ENCODE measurements at places on chromosomes 13 and 19.

GRCh38 chr19:32676186-32676894 is 692 bp downstream of the RGS9BP start:
- DNase-seq: no peak

DNA sequence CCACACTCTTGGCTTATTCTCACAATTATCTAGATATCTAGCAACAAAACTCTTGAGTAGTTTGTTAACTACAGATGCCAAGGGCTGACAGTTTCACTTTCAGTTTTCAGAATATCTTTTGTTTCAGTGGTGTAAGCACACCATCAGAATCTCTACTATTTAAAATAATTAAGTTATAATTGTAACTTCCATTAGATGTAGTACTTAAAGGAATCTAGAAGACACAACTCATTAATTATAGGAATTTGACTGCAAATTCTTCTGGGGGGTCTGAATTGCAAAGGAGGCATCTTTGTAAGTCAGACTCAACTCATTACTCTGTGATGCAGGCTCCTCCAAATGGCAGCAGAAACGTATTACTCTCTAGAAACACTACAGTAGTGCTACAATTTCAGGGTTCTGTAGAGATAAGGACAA is 44.9 kb upstream of the USPL1 start:
- DNase-seq: no peak

- no peak for DNase-seq
Observed at GRCh38 chr19:3838661-3839060, 30.2 kb downstream of the ZFR2 start.

DNA sequence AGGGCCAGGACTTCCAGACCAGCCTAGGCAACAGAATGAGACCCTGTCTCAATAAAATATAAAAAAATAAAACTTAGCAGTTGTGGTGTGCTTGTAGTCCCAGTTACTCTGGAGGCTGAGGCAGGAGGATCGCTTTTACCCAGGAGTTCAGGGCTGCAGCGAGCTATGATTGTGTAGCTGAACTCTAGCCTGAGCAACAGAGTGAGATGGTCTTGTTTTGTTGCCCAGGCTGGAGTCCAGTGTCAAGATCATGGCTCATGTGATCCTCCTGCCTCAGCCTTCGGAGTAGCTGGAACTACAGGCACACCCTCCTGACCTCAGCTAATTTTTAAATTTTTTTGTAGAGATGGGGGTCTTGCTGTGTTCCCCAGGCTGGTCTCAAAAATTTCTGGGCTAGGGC is 4.3 kb upstream of the JUNB start:
- DNase-seq: no peak

GRCh38 chr13:39684531-39685137 is 29.2 kb downstream of the COG6 start:
- no peak for DNase-seq

GRCh38 chr19:11705474-11705873 is 33.3 kb downstream of the ZNF823 start:
- no peak for DNase-seq

DNA sequence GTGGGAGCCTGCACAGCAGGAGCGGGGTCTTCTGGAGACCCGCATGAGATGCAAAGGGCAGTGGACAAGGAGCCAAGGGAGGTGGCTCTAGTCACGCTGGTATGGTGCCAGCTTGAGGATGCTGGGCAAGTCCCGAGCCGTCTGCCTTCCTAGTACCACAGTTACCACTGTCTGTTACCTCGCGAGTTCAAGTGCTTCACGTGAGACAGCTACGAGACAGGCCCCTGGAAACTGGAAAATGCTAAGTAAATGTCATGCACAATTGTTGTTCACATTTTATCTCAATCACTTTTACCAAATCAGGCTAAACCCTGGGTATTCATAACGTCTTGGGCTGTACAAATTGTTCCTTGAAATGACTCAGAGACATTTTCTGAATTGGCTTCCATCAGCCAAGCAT is 155.7 kb downstream of the TNFRSF19 start:
- no peak for DNase-seq

- no peak for DNase-seq
Observed at GRCh38 chr13:48808683-48809082, 155.0 kb downstream of the CYSLTR2 start.

GRCh38 chr19:5336195-5336965 is 4.2 kb downstream of the PTPRS start:
- no peak for DNase-seq

DNA sequence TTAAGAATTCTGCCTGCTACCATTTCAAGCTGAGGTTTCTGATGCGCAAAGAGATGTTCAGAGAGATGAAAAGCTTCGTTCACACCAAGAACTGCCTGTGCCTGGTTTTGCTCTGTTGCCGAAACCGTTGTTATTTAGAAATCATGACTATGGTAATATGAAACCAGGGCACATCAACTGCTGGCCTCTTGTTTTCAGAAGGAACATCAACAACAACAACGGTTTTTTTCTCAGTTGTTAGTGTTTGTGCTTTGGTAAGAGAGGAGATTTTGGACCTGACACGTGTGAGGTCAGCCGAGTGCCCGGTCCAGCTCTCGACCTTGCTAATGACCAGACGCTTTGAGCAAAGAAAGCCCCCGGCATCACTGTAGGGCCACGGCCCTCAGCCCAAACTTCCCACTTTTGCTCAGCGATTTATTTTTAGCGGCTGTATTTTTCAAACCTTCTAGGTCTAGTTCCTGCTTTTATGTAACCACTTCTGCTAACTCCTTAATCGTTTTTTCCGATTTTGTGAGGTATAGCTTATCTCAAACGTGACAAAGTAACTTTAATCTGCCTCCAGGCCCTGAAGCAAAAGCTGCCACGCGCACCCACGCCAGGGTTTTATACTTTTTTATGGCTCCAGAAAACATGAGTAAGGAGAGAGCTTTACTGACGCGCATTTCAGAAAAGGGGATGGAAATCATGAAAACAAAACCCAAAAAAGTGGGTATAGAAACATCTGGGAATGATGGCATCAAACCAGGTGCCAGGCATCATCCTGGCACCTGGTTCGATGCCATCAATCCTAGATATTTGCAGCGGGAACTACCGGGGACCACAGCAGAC is 42.0 kb downstream of the KLF2 start:
- no peak for DNase-seq

DNA sequence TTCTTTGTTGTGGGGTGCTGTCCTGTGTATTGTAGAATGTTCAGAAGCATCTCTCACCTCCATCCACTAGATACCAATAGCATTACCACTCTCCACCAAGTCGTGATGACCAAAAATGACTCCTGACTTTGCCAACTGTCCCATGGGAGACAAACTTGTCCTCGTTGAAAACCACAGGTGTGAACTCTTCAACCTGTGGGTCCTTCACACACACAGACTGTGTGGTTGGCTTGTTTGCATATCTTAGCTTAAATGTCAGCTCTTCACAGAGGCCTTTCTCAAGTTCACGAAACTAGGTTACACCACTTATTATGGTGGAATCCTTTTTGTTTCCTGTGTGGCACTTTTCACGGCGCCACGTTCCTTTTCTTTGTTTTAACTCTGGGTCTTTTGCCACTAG is 6.8 kb downstream of the GPC5 start:
- no peak for DNase-seq

DNA sequence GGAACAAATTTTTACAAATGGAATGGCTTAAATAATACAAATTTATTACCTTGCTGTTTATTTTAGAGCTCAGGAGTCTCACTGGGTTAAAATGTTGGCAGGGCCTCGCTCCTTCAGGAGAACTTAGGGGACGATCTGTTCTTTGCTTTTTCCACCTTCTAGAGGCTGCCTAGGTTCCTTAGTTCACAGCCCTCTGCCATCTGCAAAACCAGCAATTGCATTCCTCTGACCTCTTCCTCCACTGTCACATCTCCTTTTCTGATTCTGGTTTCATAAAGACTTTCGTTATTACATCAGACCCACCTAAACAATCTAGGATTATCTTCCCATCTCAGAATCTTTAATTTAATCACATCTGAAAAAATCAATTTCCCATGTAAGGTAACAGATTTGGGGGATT is 249.6 kb upstream of the SPRY2 start:
- DNase-seq: no peak

DNA sequence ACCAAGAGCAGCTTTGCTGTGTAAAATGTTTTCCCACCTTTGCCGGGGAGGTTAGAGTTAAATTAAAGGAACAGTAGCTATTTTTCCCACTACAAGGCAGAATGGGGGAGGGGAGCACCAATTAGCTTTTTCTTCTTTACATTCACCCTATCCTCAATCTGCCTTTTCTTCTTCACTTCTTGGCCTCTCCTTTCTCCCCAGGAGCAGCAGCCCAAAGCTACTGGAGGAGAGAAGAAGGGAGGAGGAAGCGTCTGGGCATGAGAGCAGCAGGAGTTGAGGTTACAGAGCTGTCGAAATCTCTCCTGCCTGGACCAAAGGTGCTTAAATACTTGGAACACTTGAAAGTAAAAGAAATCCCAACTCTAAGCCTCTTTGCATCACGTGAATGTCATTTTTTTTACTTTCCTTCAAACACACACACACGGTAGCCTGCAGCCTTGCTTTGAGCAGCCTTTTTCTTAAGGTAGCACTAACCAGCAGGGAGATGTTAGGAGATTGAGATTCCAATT is 39.0 kb upstream of the WASF3 start:
- DNase-seq: no peak

DNA sequence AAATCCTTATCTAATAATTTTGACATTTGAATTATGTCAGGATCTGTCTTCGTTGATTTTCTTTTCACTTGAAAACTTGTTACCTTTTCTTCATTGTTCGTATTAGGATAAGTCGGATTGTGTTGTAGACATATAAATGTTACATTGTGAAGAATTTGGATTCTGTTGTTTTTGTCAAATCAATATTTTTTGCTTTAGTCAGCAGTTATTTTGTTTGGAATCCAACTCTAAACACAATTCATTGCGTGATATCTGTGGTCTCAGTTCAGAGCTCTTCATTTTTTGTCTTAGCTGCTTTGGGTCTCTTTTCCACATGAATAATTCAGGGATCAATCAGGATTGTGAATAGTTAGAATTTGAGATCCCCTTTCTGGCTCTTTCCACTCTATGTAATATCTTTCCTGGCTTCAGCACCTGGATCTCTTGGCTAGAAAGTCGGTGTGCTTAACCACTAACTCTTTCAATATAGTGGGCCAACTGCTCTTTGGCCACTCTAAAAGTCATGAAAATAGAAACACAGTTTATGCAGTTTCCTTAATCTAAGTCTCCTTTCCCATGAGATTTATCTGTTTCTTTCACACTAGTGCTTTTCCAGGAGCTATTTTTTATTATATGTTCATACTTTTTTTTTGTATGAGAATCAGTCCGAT is 2494.2 kb upstream of the PCDH20 start:
- no peak for DNase-seq

DNA sequence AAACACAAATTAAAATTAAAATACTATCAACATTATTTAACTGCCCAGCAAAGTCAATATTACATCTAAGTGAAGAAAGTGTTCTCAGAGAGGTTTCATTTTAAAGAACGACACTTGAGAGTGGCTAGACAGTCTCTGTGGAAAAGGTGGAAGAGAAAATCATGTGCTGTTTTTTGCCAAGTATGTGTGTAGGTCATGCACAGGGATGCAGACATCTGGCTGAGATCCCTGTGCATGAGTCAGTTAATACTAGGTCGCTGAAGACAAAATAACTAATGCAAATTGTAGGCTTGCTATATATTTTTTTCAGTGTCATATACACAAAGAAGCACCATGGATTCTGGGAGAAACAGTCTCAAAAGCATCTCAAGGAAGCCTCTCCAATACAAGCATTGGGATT is 44.3 kb upstream of the ENOX1 start:
- DNase-seq: no peak

GRCh38 chr13:33025220-33025744 is 9.1 kb downstream of the KL start:
- no peak for DNase-seq

DNA sequence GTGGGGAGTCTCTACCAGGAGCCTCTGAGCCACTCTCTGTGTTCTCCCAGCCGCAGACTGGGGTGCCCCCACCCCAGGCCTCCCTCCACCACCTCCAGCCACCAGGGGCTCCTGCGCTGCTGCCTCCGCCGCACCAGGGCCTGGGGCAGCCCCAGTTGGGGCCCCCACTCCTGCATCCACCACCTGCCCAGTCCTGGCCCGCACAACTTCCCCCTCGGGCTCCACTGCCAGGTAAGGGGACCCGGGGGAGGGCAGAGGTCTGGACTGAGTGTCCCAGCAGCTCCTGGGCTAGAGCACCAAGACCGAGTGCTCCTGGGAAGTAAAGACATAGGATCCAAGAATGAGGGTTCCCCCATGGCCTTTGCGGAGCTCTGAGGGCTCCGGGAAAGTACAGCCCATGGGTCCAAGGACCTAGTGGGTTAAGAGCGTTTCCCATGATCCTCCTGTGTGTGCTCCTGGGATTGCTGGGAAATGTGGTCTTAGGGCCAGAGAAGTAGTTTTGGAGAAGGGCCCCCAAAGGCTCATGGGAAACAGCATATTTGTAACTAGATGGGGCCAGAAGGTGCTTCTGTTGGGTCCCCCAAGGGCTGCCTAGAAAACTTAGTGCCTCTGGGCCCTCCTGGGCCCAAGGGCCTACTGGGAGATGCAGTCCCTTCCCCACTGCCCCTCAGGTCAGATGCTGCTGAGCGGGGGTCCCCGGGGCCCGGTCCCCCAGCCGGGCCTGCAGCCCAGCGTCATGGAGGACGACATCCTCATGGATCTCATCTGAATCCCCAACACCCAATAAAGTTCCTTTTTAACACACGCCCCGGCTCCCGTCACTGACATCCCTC is 14.6 kb upstream of the PTOV1 start:
- no peak for DNase-seq

DNA sequence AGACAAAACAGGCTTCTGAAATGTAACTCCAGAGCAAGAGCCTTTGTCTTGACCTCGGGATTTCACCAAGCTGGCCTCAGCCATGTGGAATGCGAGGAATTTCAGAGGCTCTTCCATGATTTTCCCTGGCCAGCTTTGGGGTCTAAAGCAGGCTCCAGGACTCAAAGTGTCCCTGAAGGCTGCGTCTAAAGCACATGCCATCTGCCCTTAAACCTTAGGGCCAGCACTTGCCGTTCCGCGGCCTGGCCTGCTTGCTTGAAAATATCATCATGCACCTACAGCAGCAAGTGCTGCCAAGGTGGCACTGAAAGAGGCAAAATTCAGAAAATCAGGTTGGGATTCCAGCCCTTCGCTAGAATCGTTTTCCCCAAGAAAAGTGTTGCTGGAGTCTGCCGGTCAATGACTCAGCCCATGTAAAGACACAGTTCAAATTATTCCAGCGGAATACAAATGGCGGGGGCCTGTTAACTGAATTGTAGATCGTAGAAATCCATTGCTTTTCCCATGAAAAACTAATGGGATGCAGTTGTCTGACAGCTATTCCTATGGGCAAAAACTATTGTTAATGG is 105.7 kb upstream of the RAP2A start:
- DNase-seq: peak; percentile 58

DNA sequence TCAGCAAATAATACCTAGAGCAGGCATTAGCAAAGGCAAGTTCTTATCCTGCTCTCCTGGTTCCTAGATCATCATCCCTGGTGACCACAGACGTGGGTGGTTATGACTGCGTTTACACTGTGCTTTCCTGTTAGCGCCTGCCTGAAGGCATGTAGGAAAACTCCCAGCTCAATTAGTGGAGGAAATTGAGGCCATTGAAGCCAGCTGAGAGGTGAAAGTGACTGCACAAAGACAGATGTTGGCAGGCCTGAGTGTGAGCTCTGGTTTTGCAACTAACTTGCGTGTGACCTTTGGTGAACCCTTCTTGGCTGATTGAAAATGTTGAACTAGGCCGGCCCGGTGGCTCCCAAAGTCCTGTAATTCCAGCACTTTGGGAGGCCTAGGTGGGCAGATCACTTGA is 17.5 kb upstream of the NWD1 start:
- peak; percentile 13 for DNase-seq

- DNase-seq: no peak
Observed at GRCh38 chr13:22592515-22592914, 588.3 kb upstream of the SGCG start.

Data from AG04450 (cell line).